ENCODE measurements at places on chromosomes 4 and X.

- DNase-seq: no peak
These were observed 27.4 kb downstream of the CBLL2 start for GRCh38 chrX:22300130-22300529.

DNA sequence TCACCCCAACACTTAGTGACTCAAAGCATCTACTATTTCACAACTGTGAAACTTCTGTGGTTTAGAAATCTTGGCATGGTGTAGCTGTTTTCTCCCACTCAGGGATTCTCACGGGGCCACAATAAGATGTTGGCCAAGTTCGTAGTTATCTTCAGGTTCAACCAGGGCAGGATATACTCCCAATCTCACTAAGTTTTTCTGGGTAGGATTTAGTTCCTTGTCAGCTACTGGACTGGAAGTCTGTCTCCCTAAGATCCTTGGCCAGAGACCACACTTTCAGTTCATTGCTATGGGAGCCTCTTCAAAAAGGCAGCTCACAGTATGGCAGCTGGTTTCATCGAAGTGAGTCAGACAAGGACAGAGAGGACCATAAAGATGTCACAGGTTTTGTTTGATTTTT is 111.7 kb upstream of the PDHA2 start:
- DNase-seq: no peak

DNA sequence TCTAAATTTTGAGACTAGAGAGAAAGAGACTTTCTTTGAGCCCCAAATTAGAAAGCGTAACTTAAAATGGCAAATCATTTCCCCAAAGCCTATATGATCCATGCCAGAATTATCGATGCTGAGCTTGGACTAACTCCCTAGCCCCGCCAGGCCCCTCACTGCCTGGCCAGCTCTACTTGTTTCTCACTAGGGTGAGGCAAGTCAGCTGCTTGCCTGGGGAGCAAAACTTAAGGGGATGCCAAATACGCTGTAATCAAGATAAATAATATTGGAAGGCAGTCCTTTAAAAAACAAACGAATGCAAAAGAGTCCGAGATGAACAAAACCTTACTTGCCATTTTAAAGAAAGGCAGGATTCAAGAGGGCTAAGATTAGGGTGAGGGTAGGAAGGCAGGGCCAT is 236.0 kb downstream of the FRMPD4 start:
- no peak for DNase-seq

- no peak for DNase-seq
These were observed 388.2 kb downstream of the OPHN1 start for GRCh38 chrX:68045008-68045577.

GRCh38 chr4:57320849-57321248 is 210.7 kb upstream of the IGFBP7 start:
- DNase-seq: no peak

DNA sequence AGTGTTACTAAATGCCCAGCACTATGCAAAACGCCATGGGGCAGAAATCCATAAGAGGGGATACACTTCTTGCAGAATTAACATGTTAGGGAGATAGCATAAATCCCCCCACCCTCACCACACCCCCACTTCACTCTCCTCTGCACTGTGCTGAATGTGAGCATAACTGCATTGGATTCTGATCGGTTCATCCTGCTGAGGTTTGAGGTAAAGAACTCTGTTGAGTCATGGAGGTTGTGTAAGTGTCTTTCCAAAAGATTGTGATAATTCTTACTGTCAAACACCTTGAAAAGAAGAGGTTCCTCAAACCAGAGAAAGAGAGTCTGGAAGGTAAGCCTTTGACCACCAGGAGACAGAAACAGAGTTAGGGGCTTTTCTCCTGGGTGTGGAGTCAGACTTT is 43.6 kb downstream of the RBM47 start:
- DNase-seq: no peak

DNA sequence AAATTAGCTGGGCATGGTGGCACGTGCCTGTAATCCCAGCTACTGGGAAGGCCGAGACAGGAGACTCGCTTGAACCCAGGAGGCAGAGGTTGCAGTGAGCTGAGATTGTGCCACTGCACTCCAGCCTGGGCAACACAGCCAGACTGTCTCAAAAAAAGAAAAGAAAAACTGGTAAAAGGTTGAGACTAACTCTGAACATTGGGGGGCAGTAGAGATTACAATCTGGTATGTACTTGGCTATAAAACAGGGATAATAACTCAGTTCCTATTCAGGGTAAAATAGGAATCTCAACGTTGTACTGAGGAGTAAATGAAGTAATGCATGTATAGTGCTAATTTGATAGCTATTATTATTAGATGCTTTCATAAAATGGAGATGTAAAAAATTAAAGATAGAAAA is 12.5 kb upstream of the KLF8 start:
- DNase-seq: no peak

- no peak for DNase-seq
These were observed 54.3 kb downstream of the WWC2 start for GRCh38 chr4:183153190-183153916.

- no peak for DNase-seq
These were observed 567.7 kb downstream of the MAGEB5 start for GRCh38 chrX:26783512-26784225.
